ENCODE measurements at places on chromosomes 7 and 10.

DNA sequence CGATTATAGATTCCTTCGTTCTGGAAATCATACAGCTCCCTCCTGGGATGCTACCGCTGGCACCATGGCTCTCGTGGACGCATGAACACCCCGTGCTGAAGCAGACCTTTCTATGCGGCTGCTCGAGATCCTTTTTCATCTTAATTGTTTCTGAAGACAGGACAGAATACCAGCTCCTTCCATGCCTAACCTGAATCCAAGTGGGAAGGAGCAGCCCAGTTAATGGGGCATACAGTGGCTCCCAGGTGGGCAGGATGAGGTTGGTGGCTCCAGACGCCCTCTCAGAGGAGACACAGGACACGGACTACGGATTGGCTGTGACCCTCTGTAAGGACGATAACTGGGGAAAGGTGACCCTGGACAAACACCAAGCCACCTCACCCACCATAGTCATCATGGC lies 18.4 kb upstream of the LOXL4 start:
- DNase-seq: no peak

- no peak for DNase-seq
Observed at GRCh38 chr7:102403563-102403962, 7.4 kb downstream of the PRKRIP1 start.

DNA sequence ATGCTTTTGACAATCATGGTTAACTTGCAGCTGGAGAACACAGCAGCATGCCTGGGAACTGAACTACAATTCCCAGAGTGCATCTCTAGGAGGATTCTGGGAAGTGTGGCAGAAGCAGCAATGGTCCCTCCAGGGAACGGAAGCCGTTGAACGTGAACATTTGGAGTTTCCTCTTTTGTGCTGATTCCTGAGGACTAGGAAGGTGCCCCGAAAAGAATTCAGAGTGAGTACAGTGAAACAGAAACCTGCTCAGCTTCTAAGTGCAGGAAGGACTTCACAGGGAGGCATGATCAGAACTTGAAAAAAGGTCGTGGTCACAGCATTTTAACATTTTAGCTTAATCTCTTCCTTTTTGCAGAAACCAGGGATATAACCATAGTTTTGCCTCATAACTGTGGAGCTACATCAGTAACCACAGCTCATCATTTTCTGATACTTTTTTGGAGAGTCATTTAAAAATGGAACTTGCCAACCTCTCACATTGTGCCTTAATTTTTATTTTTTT lies at the start of gene NUDT13:
NUDT13 (plus strand) TSS at position 111 of the 505 bp plus-strand sequence. CDS start 3,911 bp downstream, outside the sequence.
- peak; percentile 92 for DNase-seq

GRCh38 chr10:24168258-24169170 lies 40.4 kb upstream of the KIAA1217 start:
- peak; percentile 42 for DNase-seq

DNA sequence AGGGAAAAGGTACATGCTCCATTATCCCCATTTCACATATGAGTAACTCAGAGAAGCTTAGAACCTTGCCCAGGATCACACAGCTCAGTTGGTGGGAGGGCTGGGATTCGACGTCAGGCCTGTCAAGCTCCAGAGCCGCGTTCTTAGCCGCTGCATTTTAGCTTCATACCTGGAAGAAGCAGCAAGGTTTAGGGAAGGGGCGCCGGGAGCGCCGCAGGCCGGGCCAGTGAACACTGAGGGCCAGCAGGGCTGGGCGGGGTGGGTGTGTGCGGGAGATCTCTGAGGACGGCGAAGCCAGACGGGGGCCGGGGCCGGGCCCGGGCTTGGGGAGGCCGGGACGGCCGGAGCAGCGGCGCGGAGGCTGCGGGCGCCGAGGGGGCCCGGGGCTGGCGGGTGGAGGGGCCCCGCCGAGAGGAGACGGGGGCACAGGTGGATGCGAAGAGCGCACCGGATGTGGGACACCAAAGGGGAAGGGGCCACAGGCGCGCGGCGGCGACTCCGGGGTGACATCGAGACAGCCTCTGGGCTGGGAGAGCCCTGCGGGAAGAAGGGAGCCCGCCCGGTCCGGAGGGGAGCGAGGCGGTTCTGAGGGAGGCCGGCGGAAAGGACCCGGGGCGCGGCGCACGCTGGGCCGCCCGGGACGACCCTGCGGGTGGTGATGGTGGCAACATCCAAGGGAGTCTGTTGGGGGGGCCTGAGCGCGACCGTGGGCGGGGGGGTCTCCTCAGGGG lies 498 bp downstream of the NDST2 start:
- DNase-seq: no peak

DNA sequence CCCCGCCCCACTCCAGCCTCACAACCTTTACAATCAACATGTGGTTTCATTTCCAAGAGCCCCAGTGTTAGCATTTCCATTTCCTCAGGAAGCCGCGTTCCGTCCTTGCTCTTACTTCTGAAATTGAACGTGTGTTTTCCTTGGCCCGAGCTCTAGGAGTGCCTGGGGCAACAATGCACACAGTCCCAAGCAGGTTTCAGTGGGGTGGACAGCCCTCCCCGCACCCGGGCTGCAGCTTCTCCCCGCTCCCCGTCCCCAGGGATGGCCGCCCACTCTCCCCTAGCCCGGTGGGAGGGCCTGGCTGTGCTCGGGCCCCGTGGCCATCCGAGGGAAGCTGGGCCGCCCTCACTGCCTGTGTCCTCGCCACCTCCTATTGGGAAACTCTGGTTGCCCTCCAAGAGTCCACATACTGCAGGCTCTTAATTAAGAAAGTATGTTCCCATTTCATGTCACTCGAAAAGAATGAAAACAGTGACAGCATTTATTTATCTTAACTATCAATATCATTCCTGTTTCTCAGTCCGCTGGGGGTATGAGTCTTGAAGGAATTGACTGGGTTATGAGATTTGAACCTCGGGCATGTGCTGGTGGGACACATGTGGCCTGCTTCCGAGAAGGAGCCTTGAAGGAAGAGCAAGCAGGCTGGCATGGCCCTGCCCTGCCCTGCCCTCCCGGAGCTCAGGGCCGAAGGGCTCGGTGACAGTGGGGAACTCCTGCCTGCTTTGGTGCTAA lies 163.8 kb downstream of the GRK5 start:
- DNase-seq: peak; percentile 60

GRCh38 chr7:27104341-27105058 lies 2.0 kb upstream of the HOXA2 start:
- peak; percentile 95 for DNase-seq

GRCh38 chr10:60123172-60123571 lies 216.8 kb upstream of the CCDC6 start:
- DNase-seq: no peak

GRCh38 chr7:29278337-29279069 lies 83.9 kb downstream of the CHN2 start:
- no peak for DNase-seq

DNA sequence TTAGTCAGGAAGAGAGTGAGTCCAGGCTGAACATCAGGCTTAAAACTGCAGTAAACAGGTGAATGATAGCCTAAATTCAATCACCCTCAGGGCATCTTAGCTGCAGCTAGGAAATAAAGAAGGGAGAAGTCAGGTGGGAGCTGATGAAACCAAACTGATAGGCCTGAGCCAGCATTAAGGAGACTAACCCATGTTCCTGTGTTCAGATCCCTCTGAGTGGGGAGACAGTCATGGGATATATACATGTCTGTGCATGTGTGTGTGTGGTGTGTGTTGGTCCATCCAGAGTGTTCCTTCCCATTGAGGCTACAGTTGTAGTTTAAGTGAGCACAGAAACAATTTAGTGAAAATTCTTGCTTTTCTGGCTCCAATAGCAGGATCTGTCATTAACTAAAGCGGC lies 480.9 kb downstream of the PHTF2 start:
- DNase-seq: no peak

GRCh38 chr10:103837370-103838069 lies 17.9 kb downstream of the SH3PXD2A start:
- no peak for DNase-seq

DNA sequence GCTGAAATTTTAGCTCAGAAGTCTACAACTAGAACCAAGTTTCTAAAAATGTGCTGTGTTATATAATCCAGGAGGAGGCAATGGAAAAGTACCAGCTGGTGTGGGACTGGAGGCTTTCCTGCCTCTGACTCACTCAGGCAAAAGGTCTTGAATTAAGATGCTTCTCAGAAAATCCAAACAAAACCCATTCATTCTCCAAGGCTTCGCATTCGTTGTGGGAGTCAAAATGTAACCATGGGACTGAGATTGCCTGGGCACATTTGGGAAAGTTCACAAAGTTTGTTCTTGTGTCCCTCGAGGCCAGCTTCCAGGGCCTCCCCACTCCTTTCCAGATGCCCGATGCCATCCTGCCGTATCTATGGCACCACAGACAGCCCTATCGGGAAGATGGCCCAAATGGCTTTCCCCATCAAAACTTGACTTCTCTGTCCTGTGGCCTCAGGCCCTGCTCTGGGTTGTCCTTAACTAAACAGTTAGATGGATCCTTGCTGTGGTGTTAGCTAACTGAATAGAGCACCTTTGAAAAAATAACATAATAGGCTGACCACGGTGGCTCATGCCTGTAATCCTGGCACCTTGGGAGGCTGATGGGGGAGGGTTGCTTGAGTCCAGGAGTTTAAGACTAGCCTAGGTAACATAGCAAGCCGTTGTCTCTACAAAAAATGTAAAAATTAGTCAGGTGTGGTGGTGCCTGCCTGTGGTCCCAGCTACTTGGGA lies 180.5 kb downstream of the PFKFB3 start:
- peak; percentile 48 for DNase-seq

- no peak for DNase-seq
Observed at GRCh38 chr10:43230101-43230908, 36.6 kb downstream of the RASGEF1A start.

- peak; percentile 78 for DNase-seq
Observed at GRCh38 chr7:129176916-129177710, 11.3 kb upstream of the SMO start.

DNA sequence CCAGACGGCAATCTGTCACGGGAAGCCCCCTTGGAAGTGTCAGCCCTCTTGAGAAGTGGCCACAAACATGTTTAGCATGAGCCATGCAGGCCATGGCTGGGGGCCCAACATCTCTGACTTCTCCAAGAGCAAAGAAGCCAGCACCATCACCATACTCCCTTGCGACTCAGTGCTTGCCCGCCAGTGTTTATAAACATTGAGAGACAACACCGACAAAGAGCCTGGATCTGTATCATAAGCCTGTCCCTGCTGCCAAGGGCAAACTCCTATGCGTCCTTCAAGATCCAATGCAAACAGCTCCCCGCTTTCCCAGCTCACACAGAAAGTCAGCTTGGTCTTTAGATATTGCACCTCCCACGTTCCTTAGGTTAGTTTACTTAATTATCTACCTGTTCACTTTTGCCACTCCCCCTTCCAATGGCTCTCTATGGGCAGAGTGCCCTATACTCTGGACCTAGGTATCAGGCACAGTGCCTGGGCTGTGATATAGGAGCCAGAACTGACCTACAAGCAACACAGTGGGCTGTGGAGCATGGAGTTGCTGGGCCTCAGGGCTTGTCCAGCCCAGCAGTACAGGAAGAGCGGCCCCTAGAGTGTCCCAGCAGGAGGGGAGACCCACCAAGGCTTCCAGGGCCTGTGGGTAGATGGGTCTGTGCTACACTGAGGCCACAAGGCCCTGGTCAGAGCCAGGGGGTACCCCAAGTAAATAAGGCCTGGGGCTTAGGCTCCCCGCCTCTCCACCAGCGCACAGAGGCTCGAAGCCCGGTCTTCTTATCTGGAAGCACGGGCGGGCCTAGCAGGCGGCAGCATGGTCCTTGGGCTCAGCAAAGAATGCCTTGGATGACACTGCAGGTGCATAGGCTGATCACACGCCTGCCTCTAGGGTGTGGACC lies 37.7 kb downstream of the CAMK2B start:
- DNase-seq: peak; percentile 18

DNA sequence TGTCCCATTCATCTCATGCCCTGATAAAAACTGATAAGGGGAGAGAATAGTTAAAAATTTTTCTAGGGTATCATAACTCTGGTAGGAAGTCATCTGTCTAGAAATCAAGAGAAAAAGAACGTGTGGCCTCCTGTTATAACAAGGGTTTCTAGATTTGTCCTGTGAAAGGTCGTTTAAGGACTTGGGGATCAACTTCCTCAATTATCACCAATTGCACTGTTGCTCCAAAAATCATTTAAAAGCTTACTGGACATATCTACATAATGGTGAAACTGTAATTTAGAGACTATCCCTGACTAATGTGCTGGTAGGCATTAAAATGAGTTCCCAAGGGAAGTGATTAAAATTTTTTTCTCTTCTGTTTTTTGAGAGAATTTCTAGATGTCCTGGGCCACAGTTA lies 58.2 kb downstream of the GPR141 start:
- no peak for DNase-seq

GRCh38 chr10:33630761-33631160 lies 296.3 kb upstream of the NRP1 start:
- no peak for DNase-seq

DNA sequence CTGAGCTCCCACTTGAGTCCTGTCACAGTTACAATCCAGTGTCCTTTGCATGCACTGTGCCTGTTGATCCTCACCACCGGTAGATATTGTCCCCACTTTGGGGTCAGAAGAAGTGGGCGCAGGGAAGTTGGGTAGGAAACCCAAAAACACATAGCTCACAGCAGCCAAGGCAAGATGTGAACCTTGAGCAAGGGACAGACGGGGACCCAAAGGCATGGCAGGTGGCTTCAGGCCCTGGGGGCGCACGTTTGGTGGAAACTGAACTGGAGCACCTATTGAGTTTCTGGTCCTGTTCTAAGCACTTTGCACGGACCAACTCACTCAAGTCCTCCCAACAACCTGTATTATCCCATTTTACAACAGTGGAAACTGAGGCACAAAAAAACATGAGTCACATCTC lies 82.8 kb upstream of the ZNF716 start:
- DNase-seq: no peak

DNA sequence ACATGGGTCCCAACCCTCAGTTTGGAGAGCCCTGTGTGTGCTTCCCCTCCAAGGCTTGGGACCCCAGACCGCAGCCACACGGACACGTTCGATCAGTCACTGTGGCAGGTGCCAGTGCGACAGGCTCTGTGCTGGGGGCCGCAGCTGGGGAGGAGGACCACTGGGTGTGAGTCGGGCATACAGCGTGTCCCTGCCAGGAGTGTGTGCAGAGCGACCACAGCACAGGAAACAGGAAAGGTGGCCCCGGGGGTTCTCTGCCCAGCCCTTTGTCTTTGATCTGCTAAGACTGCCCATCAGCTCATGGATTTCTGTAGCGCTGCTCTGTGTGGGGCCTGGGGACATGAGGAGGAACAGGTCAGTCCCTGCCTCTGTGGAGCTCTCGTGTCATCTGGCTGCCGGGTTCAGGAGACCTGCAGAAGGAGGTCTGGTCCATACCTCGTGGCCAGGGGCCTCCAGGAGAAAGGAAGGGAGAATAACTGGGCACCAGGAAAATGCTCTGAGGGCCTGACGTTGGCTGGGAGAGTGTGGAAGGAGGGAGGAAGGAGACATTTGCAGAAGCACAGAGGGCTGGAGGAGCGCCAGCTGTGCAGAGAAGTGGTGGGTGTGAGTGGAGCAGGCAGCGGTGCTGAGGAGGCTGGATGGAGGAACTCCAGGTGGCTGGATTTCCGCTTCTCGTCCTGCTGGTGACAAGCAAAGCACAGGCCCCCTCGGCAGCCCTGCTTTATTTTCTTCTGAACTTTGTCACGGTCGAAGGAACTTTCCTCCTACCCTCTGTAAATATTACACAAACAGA lies 4.1 kb downstream of the NUDT1 start:
- DNase-seq: no peak

DNA sequence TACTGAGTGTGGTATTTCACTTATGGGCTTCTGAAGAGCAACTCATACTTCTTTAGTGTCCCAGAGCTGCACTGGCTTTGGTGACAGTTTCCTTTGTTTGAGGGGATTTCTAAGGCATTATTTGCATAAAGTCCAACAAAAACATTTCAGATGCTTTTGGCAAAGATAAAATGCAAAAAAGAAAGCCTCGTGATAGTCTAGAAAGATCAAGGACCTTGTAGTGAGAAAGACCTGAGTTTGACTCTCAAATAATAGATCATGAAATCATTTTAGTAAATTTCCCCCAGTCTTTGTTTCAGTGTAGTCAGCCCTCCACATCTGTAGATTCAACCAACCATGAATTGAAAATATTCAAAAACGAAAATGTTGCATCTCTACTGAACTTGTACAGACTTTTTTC lies 107.4 kb downstream of the EEPD1 start:
- DNase-seq: no peak
